ENCODE measurements at places on chromosomes 11 and 22.

GRCh38 chr22:42371099-42371498 is 61.1 kb downstream of the NFAM1 start:
- no peak for DNase-seq

GRCh38 chr22:37353839-37354238 is 71.5 kb downstream of the CYTH4 start:
- no peak for DNase-seq

GRCh38 chr22:19143967-19144400 is 467 bp downstream of the ESS2 start:
- DNase-seq: no peak

GRCh38 chr22:43006753-43007152 is 8.2 kb downstream of the PACSIN2 start:
- no peak for DNase-seq

- no peak for DNase-seq
These were observed 1.9 kb downstream of the PIWIL3 start for GRCh38 chr22:24772493-24773220.

GRCh38 chr11:67268081-67268961 is 2.0 kb downstream of the GRK2 start:
- no peak for DNase-seq

- DNase-seq: no peak
These were observed 1.9 kb downstream of the TEAD1 start for GRCh38 chr11:12675951-12676711.

GRCh38 chr11:11081288-11081687 is 223.4 kb upstream of the ZBED5 start:
- no peak for DNase-seq

DNA sequence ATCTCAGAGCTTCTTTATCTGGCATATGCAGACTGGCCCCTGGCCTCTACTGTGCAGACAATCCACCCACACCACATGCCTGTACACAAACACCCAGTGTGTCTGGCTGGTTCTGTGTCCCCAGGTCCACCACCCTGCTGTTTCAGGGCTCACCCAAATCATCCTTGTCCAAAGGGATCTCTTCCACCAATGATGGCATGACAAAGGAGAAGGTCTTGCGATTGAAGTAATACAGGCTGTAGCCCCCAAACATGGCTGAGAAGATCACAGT is 1.7 kb downstream of the SLC37A4 start:
- DNase-seq: no peak

DNA sequence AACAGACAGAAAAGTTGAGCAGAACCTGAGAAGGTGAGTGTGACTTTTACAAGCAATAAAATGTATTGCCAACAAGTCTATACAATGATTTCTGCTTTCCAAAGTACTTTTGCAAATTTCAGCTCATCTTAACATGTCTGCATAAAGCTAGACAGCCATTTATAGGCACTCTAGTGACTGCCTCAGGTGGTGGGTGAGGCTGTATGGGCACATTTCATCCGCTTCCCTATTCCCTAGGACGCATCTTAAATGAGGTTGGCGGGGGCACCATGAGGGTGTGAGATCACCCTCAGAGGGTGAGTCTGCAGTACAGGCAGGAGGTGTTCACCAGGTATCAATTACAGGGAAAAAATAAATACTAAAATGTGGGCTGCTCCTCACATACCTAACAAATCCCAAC is 110.1 kb downstream of the ETS1 start:
- no peak for DNase-seq

DNA sequence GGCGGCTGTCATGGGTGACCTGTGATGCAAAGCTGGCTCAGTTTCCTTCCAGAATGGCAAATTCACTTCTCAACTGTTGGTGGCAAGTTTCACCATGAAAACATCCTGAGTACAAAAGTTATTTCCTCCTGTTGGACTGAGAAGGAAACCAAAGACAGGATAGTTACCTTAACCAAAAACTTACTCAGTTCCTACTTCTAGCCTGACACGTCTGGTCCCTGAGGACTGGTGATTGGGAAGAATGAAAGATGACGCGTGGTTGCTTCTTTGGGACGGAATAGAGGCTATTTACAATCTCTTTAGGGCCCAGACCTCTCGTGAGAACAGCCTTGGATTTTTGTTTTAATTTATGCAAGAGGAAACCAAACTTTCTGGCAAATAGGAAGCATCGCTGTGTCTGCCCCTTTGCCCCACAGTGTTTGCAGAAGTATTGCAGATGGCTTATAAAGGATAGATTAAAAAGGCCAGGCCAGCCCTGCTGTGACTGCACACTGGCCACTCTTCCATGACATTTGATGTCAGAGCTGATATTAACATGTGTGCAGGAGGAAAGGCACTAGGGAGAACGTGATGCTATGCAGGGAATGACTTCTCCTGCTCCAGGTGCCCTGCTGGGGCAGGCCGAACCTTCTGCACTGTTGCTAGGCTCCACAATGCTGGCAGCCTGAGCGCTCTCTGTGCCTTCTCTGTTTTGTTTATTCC is 7.6 kb downstream of the VPS26B start:
- no peak for DNase-seq
